ENCODE measurements at places on chromosomes 16 and 17.
A peak's percentile ranks its signal among the peaks of the same experiment; 100 is the strongest.

DNA sequence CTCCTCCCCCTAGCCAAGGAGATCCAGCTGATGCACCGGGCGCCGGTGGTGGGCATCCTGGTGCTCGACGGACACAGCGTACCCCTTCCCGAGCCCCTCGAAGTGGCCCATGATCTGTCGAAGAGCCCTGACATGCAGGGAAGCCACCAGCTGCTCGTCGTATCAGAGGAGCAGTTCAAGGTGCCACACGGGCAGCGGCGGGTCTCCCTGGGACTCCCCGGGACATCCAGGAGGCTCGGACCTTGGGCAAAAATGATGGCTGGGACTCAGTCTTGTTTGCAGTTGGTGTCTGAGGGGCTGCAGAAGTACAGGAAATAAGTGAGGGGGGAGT lies 15.8 kb upstream of the MYO15B start:
- no peak for DNase-seq

GRCh38 chr16:86570558-86571529 lies 4.2 kb downstream of the FOXC2 start:
- no peak for DNase-seq

DNA sequence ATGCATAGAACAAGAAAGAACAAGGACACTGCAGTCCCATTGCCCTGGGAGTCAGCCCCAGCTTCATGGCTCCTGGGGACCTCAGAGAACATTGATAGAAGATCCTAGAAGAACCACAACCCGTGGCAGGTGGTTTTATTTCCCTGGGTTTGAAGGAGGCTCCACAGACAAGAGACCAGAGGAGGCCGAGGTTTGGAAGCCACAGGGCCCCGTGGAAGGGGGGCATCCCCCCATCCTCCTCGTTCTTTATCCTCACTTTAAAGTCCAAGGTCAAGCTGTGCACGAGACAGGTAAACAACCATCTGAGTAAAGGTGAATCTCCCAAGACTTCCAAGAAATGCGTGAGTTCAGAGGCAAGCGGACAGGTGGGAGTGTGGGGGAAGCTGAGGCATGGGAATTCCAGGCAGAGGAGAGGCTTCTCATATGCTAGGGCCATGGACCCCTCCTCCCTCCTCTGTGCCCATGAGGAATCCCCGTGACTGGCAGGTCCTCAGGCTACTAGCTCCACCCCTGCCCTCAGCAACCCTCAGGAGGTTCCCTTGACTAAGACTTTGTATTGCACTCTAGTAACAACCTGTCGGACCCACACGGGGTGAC lies 849 bp upstream of the SULT1A1 start:
- DNase-seq = no peak

DNA sequence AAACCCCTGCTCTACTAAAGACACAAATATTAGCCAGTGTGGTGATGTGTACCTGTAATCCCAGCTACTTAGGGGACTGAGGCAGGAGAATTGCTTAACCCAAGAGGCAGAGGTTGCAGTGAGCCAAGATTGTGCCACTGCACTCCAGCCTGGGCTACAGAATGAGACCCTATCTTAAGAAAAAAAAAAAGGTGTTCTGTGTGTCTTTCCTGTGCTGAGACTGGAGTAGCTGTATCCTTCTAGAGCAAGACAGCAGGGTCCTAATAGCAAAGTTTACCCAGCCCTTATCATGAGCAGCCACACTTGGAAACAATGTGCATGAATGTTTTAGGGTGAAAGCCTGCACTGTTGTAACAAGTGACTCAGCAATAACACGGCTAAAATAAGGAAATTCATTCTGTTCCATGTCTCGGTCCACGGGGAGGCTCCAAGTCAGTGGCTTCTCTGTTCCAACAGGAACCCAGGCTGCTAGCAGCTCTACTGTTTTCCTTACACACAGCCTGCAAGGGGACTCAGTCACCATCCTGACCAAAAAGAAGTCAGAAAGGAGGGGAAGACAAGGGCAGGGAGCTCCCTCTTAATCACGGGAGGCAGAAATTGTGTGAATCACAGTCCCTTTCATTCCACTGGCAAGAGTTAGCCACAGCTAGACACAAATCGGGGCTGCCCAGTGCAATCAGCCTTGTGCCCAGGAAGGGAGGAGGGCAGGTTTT lies 7.1 kb upstream of the SLC5A11 start:
- DNase-seq = no peak

DNA sequence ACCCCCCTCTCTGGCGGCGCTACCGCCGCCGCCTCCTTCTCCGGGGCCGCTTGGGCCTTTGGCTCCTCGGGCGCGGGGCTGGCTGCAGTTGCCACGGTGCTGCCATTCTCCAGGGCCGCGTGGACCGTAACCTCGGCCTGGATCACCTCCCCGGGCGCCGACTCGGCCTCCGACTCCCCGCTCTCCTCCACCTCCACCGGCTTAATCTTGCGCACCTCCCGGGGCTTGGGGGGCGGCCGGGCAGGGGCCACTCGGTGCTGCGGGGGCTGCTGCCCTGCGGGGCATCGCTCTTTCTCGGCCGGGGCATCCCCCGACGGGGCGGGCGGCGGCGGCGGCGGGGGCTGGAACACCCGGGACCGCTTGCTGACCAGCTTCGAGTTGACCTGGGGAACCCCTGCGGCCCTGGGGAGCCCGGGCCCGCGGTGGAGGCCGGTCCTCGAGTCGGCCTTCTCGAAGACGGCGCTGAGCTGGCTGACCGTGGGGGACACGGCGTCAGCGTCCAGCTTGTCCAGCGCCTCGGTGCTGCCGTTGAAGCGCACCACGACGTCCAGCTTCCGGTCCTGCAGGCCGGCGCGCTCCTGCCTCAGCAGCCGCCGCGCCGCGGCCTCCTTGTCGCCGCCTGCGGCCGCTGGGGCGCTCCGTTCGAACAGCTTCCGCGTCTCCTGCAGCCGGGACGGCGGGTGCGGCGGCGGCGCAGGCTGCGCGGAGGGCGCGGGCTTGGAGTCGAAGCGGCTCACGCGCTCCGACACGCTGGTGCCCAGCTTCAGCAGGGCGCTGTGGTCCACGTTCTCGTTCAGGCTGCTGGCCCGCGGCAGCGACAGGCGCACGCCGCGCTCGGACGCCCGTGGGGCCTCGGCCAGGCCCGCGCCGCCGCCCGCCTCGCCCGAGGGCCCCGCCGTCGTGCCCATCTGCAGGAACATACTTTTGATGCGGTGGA lies 792 bp downstream of the PPP1R9B start:
- peak; percentile 69 for DNase-seq

- no peak for DNase-seq
Measured at GRCh38 chr16:50846511-50846910, 104.6 kb downstream of the CYLD start.

- no peak for DNase-seq
Measured at GRCh38 chr17:9299695-9300094, 275.9 kb downstream of the STX8 start.

- DNase-seq = no peak
Measured at GRCh38 chr17:13540546-13540945, 61.2 kb downstream of the HS3ST3A1 start.

- no peak for DNase-seq
Measured at GRCh38 chr17:56603486-56604238, 10.2 kb downstream of the NOG start.

Data from RWPE2 (cell line).